ENCODE measurements at places on chromosomes 7 and 10.

DNA sequence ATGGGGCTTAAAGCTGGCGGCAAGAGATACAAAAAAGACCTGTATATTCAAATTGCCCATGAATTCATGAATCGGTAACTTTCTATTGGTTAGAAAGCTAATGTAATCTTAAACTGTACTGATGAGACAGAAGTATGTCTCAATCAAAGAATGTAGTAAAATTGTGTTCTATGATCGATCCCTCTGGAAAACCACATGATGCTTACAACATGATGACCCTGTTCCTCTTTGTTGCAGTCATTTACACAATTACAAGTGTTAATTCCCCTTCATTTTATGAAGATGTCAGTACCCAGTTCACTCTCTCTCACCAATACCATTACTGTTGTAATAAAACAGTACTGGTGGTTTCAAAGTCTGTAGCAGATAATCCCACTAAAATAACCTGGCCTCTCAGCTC is 10.1 kb downstream of the KIF5B start:
- no peak for DNase-seq

- no peak for DNase-seq
These were observed 116.1 kb downstream of the INSYN2A start for GRCh38 chr10:127080317-127080716.

GRCh38 chr7:51545131-51545530 is 228.5 kb upstream of the COBL start:
- DNase-seq: no peak

DNA sequence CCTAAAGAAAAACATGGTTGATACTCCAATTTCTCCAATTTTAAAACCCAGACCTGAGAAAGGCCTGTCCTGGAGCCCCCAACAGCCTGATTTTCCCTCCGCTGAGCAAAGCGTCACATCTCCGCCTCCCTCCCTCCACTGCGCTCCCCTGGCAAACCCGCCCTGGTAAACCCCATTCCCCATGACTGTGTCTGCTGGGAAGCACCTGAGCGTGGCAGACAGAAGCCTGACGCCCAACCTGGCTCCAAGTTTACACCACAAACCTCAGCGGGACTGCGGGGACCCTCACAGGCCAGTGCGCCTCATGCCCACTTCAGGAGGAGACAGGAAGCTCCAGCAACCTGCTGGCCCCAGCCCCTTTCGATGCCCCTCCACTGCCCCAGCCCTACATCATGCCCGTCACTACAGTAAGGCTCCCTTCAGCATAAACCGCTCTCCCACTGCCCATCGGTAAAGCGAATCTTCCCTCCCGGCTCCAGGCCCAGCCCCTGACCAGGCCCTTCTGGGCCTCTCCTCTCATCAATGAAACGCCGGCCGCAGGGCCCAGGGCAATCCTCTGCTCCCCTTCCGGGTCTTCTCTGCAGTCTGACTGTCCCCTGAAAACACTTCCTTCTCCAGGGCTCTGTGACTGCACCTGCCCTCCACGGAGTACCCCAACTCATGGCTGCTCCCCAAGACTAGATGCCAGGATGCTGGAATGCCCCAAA is 233.3 kb downstream of the MAD1L1 start:
- no peak for DNase-seq

- DNase-seq: no peak
These were observed 237.7 kb downstream of the SKAP2 start for GRCh38 chr7:26626687-26627086.

DNA sequence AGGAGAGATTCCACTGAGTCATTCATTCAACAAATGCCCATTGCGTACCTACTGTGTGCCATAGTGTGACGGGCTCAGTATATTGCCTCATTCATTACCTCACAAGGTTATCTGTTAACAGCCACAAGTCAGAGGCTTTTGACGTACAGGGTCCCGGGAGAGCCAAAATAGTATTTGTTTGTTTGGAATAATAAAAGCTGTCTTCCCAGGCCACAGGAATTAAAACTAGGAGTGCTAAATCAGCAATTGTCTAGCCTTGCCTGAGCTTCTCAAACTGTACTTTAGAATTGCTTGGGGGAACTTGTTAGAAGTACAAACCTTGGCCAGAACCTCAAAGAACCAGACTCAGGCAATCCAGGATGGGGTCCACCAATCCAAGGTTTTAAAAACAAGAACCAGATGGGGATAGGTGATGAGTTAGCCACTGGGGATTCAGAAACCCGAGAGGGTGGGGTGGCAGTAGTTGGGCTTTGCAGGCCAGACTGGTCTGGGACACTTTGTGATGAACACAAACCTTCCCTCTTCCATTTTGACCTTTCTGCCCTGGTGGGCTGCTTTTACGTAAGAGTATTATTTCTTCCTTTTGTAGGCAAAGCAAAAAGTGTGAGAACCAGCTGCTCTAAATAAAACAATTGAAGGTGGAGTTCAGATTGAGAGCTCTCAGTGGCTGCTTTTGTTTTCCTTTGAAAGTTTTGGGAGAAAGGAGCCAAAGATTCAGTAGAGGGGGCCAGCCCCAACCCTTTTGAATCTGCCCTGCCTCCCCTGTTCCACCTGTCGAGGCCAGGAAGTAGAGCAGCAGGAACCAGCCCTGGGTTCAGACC is 113.0 kb upstream of the ANLN start:
- DNase-seq: no peak

- no peak for DNase-seq
These were observed 73.4 kb downstream of the OR13A1 start for GRCh38 chr10:45241865-45242520.

DNA sequence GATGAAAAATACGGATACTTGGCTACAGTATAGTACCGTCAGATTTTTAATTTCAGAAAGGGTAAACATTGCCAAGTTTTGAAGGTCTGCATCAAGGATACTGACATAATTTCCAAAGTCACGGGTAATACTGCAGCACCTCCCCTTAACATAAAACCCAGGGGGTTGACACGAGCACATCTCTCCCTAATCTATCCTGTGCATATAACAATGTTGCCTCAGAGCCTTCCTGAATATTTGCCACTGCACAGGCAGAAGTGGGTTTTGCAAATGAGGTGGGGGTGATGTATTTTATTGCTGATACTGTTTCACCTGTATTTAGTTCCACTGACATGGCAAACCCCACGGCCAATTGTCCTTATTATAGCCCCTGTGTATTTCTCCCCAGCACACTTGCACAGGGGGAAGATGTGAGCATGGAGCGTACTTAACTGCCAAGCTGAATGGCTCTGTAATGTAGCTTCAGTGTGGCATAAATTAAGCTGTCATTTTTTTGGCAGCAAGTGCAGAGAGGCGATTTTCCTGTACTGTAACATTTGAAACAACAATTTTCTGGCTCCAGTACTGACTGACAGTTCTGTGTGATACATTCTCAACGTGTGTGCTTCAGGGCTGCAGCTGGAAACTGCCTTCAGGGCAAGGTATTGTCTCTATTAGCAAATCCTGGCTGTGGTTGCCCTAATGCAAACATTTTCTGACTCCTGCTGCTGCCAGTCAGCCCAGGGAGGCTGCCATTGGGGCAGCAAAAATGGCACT is 299.6 kb upstream of the SP4 start:
- peak; percentile 57 for DNase-seq

- no peak for DNase-seq
These were observed 161.9 kb downstream of the GRK5 start for GRCh38 chr10:119368991-119369869.

GRCh38 chr7:11155883-11156282 is 182.2 kb downstream of the PHF14 start:
- DNase-seq: no peak

DNA sequence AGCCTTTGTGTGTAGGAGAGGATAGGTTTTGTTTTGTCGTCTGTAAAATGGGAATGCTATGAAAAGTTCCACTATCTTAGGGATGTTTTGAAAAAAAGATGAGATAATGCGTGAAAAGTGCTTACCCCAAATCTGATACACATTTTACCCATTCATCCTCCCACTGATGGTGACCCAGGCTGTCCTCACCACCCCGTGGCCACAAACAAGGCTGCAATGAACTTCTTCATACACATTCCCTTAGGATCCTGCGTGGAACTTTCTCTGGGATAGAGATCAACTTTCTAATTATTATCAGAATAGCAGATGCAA is 399 bp upstream of the OGDHL start:
- DNase-seq: no peak

DNA sequence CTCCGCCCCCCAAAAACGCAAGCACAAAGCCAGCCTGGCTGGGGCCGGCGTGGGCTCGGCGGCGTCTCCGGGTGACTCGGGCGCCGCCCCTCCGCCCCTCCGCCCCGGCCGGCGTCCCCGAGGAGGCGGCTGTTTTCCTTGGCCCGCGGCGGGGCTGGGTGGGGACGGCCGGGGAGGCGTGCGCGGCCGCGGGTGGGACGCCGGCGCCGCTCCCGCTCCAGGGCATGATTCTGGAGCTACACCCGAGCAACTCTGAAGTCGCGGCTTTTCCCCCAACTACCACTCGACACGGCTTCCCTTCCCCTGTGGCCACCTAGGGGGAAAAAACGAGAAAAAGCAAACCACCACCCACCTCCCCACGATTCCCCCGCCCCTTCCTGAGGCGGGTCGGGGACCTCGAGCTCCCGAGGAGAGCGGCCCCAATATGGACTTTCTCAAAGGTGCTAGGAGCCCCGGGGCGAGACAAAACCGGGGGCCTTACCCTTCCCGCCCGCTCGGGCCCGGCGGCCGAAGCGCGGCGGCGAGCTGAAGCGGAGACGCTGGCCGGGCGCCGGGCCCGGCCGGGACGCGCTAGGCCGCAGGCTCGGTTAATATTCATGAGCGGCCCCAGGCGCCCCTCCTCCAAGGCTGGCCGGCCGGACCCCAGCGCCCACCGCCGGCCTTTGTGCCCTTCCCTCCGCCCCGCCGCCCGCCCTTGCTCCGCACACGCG is 856 bp downstream of the ARHGAP21 start:
- DNase-seq: no peak

- DNase-seq: no peak
These were observed 12.0 kb upstream of the GLCCI1 start for GRCh38 chr7:7956531-7957128.

- DNase-seq: no peak
These were observed 140.3 kb upstream of the TCF7L2 start for GRCh38 chr10:112809736-112810135.

DNA sequence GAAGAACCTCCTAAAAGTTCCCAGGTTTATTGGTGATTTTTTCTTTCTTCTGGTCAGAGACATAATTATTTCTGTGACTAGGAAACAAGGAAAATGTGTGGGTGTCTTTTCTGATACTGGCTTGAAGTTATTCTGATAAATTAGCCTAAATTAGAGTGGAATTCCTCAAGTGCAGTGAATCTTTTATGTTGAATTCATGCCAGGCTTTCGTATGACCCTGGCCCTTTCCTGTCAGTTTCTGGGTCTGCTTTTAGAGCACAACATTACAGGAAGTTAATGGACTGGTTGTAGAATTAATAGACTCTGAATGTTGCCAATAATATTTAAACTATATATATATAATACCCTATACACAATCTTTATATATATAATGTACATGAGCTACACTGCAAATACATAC is 230.6 kb upstream of the KIAA1217 start:
- no peak for DNase-seq

DNA sequence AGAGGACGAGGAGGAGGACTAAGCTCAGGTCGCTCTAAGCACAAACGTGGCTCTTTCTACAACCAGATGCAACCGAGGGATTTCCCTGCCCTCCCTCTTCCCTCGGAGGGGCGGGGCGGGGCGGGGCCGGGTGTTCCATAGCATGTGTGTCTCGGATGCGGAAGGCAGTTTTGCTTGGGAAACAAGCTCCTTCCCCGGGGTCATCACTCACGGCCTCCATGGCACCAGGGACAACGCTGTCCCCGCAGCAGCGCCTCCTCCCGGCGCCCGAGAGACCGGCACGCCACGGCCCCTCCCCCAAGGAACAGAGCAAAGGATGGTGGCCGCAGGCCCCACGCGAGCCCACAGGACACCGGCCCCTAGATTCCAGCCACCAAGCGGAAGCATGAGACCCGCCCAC is 110.5 kb downstream of the PAXIP1 start:
- no peak for DNase-seq

- DNase-seq: no peak
These were observed 175.2 kb downstream of the BMPER start for GRCh38 chr7:34080513-34080912.

DNA sequence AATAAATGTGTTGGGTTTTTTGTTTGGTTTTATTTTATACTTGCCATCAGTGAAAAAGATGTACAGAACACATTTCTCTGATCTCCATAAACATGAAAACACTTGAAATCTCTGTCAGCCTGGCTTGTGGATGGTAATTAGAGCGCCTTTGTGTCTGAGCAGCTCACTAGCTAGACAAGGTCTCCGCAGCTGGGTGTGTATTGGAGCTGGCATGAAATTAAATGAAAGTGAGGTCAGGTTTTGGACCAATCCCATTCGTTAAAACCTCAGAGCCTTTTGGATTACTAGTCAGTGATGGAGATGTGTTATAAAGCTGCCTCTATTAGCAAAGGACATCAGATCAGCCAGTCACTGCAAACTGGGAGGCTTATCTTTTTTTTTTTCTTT is 2.7 kb downstream of the FRAT1 start:
- peak; percentile 20 for DNase-seq

GRCh38 chr10:43982250-43982649 is 333.6 kb upstream of the ZNF32 start:
- DNase-seq: no peak

DNA sequence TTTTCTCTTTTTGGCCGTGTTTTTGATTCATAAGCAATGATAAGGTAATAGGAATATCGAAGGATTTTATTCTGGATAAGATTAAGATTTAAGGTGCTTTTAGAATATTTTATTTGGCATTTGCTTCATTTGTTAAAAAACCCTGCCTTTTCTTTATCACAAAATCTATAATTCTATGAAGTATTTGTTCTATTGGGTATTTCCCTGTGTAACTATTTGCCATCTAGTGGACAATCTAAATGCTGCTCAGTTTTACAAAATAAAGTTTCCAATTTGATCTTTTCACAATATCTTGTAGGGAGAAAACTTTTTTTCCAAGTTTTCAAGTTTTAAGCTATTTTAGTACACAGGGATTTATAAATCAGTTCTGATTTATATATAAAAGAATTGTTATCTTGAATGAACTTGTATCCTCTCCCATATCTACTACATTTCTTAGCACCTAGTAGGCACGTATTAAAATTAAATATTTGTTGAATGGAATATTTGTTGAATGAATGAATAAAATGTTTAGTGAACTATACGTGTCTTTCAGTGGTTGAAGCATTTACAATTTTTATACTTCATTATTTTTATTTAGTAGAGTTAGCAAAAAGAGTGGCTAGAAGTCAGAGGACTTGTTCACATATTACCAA is 26.5 kb downstream of the ANKRD7 start:
- DNase-seq: no peak

GRCh38 chr10:110625356-110625894 is 18.7 kb upstream of the RBM20 start:
- no peak for DNase-seq

GRCh38 chr7:155868955-155869783 is 56.9 kb upstream of the SHH start:
- DNase-seq: no peak

- no peak for DNase-seq
These were observed 52.6 kb downstream of the ARHGAP21 start for GRCh38 chr10:24670964-24671670.

DNA sequence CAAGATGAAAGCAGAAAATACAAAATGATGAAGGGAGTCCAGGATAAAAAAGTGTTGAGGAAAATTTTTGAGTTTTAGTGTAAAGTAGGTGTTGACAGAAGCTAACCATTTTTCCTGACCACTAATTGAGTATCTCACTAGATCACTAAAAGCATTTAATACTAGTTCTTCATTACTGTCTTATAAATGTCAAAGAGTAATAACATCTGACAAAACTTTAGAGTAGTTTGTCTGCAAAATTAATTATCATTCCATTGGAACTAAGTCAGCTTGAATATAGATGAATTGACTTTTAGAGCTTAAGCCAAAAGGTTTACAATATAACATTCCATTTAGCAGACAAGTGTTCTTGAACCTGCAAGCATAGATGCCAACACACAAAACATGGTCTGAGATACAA is 232.9 kb downstream of the FOXP2 start:
- DNase-seq: no peak
